ENCODE measurements at places on chromosomes 16 and 17. TPM values are rescaled to one million over a fixed set of nuclear protein-coding genes. Genes with fewer than 3 reads are reported as not detected.

DNA sequence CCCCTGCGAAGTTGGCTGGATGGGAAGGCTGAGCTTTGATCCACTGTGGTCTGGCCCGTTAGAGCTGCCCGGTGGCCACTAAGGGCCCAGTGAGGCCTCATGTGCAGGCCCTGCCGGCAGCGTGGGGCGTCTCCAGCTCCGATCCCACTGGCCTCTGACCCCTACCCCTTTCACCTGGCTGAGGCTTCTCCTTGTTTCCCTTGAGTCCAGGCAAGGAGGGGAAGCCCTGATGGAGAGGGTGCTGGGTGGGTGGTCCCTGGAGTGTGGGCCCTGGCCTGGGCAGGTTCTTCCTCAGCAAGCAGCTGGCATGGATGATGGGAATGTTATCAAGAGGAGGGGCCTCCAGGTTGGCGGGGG is 356.8 kb downstream of the SEC14L1 start:
- no peak for DNase-seq

DNA sequence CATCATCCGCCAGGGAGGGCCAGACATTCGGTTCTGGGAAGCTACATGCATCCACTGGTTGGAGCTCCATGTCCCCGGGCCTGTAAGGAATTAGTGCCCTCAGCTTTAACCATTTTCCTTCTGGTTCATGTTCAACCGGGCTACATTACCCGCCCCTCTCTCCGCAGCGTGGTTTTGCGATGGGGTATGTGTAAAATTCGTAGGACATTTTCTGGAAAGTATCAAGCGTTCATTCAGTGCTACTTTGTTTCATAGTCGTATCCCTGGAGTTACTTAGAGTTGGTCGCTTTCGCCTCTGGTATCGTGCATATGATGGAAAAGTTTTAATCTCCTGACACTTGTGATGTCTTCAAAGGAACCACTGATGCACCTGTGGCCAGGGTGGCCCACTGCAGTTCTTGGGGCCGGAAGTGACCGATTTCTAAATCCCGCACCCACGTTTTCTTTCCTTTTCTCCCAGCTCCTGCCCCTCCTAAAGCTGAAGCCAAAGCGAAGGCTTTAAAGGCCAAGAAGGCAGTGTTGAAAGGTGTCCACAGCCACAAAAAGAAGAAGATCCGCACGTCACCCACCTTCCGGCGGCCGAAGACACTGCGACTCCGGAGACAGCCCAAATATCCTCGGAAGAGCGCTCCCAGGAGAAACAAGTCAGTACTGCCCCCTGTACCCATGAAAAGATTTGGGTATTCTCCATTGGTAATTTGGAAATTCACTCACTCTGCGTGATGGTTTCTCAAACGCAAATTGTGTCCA is 637 bp downstream of the RPL23A start:
- peak; percentile 70 for DNase-seq

DNA sequence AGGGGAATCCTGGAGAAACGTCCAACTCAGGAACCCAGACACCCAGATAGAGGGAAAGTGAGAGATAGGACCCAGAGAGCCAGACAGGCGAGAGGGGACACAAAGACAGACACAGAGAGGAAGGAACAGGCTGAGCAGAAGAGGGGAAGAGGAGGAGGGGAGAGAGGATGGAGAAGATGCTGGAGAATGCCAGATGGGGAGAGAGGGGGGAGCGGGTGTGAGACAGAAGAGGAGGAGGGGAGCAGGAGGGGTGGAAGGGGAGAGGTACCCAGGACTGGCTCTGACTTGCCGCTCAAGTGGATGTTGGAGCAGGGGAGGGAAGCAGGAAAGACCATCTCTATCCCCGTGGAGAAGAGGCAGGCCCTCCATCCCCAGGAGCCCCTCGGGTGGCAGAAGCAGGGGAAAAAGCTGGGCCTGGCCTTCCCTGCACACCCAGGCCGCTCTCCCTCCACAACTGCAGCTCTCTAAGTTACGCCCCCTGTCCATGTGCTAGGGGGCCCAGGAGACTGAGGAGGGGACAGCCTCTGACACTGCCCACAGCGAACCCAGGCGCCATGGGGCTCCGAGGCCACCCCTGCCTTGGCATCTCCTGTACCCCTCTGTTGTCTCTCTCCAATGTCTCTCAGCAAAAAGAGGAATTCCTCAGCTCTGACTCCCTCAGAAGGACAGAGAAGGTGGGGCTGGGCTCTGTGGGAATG is 4.8 kb downstream of the PPP1R9B start:
- no peak for DNase-seq

DNA sequence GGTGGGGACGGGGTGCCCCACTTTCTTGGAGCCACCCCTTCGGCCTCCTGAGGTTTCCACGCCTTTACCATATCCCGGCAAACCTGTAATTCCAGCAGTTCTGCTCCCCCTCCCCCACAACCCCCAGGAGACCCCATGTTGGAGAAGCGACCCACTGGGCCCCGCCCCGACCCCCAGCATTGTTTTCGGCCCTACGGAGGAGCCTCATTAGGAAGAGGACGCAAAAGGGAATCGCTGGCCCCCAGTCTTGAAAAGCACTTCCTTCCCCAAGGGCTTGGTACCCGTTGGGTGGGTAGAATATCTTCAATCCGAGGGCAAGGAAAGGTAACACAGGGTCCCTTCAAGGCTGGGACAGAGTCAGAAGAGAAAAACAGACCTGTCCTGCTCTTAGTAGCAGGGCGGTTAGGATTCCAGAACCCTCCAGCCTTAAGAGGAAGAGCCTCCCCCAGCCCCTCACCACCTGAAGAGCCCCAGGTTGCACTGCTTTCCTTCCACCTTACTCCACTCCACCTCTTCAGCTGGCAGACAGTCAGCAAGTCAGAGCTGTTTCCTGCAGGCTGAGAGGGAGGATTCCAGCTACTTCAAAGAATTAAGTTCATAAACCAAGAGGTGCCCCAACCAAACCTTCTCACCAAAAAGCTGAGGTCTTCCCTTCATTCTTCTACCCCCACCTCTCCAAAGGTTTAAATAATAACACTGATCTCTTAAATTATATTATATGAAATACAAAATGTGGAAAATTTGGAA is 803 bp upstream of the TLCD2 start:
- no peak for DNase-seq

DNA sequence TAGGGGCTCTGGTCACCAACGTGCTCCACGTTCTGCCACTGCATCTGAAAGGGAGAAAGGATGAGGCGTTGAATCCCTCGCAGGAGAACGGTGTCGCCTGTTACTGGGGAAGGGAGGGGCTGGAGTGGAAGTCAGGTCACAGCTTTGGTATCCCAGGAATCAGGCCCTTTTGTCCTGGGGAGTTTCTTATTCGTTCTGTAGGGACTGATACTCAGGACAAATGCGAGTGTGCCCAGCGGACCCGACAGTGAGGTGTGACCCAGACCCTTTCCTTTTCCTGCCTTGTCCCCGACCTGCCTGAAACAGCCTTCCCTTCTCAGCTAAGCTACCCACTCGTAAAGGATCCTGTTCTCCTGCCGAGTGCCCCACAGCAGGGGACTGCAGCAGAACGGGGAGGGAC is 177.5 kb downstream of the VPS53 start:
- no peak for DNase-seq

- DNase-seq = no peak
These were observed 314.6 kb upstream of the MAF start for GRCh38 chr16:79914961-79915720.

GRCh38 chr17:62898239-62898864 is 67.7 kb upstream of the TANC2 start:
- no peak for DNase-seq

DNA sequence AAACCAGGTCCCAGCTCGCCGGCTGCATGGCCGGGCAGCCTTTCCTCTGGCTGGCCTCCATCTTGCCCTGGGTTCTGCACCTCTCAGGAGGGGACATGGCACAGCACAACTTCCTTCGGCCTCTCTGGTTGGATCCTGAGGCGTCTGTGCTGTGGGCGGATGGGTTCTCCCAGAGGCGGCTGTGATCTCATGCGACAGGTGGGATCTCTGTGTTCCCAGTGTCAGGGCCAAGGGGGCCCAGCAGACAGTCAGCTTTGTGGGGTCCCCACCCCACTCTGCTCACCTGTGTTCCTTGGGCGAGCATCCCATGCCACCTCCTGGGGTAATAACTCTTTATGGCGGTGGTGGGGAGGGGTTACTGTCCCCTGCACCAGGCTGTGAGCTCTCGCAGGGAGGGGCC is 35.8 kb downstream of the FA2H start:
- DNase-seq = no peak

GRCh38 chr16:74997042-74997491 is 1.8 kb upstream of the ZNRF1 start:
- no peak for DNase-seq

DNA sequence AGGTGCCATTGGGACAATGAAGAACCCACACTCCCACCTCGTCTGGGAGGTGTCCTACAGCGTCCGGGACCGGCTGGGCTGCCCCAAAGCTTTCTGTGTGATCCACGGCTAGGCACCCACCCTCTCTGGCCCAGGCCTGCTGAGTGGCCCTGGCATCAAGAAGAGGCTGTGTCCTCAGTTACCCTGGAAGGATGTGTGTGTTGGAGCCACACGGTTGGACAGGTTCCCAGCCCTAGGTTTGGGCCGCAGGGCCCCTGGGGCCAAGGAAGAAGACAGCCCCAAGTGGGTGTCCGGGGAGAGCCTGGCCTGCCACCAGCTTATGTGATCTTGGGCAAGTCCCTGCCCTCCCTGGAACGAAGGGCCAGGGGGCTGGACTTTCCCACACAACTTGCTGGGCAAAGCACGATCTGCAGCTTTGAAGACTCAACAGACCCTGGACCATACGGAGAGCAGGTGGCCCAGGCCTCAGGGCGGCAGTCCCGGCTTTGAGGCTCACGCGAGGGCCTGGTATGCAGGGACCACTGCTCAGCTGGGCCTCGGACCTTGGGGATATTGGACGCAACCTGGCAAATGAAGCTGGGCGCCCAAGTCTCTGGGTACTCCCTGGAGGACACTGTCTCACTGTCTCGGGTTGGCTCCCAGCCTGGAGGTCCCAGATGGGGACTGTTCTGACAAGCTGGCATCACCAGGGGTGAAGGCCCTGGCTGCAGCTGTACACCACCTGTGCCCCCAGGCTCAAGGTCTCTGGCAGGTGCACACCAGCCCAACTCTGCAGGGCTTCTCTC is 17.5 kb downstream of the MYBBP1A start:
- no peak for DNase-seq

DNA sequence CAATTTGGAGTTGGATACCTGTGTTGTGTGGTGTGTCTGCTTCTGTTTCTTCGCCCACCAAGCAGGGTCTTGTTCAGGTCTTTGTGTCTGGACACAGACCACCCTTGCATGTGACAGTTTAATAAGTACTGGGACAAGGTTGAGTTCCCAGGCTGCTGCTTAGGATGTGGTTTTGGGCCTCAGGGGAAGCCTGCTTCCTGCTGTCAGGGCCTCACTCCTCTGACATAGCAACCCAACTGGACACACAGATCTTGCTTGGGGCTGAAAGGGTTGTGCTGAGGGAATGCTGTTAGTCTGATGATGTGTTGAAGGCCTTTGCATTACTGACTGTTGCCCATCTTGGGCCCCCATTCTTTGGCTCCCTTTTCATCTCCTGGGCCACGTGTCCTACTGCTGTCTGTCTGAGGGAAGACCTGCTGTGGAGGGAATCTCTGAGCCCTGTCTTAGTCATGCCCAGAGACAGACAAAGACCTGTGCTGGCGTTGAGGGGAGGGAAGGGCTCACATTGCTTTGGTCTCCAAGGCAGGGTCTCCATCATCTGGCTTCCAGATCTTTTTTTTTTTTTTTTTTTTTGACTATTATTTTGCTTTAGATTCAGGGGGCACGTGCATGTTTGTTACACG is 4.7 kb upstream of the TGFB1I1 start:
- no peak for DNase-seq

The ALDH3A1 gene
- total RNA-seq = 2.0 TPM

- no peak for DNase-seq
These were observed 3.9 kb downstream of the USP10 start for GRCh38 chr16:84703681-84704080.

- peak; percentile 16 for DNase-seq
These were observed at the start of gene C17orf75 for GRCh38 chr17:32341857-32342602. Gene C17orf75, minus strand, starts transcription at chr17:32342173. Its CDS starts 34 bp downstream, at chr17:32342139.

- peak; percentile 88 for DNase-seq
These were observed 4.8 kb upstream of the ARL4D start for GRCh38 chr17:43393944-43394482.

DNA sequence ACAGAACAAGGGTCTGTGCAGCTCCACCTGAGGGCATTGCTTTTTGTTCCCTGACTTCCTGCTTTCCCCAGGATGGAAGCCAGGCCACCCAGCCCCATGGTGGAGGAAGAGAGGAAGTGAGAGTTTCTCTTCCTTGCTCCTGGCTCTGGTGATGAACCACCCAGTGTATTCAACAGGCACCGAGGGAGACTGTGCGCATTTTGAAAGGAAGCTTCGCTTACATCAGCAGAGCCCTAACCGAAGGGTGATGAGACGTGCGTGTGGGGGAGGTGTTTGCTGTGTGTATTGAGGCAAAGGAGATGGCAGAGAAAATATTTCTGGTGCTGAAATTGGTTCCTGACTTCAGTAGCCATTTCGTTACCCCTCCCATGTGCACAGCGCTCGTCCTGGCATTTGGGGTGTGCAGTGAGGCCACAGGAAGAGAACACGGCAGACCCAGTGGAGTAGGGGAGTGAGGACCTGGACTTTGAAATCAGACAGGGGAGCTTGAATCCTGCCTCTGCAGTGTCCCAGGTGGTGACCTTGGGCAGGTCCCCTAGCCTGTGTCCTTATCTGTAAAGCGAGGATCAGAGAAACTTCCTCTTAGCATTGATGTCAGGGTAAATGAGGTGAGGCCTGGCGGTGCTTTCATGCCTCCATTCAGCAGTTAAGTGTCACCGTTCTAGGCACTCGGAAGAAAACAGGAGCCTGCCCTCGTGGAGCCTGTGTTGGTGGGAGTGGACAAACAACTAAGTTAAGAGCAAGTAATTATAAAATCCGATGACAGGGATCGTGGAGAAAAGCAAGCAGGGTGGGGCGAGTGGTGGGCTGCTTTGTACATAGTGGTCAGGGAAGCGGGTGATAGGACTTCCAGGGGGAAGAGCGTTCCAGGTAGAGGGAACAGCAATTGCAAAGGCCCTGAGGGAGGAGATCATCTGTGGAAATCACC is 7.4 kb downstream of the CMIP start:
- no peak for DNase-seq

- DNase-seq = peak; percentile 27
These were observed 611.3 kb upstream of the SALL1 start for GRCh38 chr16:51762081-51762996.

The ST6GALNAC1 gene
- not detected for total RNA-seq

DNA sequence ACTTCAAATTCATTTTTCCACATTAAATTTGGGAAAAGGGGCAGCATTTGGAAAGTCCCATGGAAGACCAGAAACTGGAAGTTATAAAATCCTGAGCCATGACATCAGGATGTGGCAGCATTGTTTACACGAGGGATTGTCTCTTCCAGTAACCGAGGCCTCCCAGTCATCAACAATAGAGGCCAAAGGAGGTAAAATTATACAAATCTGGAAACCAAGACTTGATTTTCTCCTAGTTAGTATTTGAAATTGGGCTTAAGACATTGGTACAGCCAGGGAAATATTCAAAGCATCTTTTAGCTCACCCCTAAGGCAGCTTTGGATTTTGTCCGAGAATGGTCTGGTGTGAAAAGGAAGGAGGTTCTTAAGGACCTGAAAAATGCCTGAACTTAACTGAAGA is 251.6 kb upstream of the FOXF1 start:
- no peak for DNase-seq

GRCh38 chr16:22123146-22123545 is 30.8 kb downstream of the VWA3A start:
- no peak for DNase-seq

GRCh38 chr16:28081391-28081968 is 18.0 kb upstream of the GSG1L start:
- no peak for DNase-seq

All from skin of body (tissue), 3 donors.